Effector memory CD4-positive, alpha-beta T cell (primary cell): ENCODE measurements at places on chromosomes 3 and 15.

DNA sequence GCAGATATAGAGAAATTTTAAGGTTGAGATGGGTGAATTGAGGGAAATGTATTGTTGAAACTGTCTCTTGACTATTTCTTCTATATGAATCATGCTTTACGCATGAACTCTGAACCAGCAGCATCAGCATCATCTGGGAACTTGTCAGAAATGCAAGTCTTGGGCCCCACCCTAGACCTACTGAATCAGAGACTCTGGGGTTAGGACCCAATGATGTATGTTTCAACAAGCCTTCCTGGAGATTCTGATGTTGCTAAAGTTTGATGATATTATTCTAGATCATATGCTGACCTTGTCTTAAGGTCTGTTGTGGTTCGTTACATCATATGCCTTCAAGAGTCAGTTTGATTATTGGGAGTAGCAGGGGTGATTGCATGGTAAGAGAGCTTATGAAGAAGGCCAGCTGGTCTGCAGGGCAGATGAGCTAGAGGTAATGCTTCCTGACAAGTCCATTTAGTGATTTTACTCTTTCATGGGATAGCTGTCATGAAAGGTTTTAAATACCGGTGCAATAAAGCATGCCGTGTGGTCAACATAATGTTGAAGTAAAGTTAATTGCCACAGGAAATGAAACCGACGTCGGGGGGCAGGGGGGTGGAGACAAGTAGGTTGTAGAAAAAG lies 152.4 kb upstream of the MRPL3 start:
- no peak for DNase-seq

GRCh38 chr3:105518806-105519418 lies 152.2 kb downstream of the ALCAM start:
- DNase-seq = no peak

DNA sequence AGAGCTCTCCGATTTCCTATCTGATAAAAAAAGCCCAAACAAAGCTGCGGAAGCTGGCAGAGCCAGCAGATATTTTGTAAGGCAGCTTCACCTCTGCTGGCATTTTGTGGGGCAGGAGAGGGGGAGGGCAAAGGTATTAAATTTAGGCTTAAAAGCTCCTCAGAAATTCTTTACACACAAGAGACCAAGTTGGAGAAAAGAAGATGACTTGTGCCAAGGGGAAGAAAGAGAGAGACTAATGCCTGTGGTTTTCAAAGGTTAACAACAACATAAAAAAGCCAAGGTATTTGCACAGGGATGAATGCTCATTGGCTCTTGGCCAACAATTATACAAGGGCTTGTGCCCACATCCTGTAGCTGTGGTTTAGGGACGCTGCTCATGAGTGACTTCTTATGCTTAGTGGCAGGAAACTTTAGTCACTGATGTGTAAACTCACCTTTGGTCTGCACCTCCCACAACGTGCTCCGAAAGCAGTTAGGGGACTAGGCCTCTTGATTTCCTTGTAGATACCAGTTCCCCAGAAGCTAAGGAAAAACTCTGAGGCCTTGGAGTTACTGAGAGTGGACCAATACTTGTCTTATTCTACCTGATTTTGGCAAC lies 152.9 kb downstream of the TPRG1 start:
- peak; percentile 74 for DNase-seq

DNA sequence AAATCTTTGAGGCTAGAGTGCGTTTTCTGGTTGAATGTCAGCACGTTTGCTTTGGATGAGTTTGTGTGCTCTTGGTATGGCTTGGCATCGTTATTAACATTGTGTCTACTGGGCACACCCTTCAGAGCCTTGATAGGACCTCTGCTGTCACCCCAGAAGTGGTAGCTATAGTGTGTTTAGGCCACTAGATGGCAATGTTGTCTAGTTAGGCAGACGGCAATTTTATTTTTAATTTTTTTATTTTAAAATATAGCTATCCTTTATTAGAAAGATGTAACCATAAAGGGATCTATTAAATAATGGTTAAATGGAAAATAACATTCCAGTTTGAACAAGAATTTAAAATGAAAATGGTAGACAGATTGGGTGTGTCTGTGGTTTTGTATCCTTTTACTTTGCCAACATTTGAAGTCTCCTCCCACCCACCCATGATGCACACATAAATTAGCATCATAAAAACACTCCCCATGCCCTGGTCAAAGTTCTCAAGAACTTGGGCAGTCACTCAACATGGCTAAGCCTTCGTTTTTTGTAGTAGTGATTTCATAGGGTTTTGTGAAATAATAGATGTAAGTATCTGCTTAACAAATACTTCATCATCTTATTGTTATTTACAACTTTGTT lies 200.7 kb downstream of the KCNH8 start:
- no peak for DNase-seq

- no peak for DNase-seq
These were observed 66.5 kb upstream of the SH3GL3 start for GRCh38 chr15:83380682-83381081.

DNA sequence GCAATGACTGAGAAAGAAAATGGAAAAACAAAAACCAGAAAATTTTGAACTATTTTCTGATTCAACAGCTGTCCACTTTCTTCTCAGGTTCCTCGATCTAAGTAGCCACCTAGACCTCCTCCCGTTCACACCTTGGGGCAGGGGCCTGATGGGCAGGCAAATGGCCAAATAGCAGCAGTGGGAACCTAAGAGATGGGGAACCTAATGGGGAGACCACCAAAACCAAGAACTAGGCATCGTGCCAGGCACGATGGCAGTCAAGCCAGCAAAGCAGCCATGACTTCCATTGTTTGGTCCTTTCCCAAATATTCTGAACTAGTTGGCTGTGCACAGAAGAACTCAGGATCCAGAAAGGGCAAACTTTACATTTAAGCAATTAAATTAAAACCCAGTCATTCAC lies 57.1 kb downstream of the CAPN7 start:
- no peak for DNase-seq

DNA sequence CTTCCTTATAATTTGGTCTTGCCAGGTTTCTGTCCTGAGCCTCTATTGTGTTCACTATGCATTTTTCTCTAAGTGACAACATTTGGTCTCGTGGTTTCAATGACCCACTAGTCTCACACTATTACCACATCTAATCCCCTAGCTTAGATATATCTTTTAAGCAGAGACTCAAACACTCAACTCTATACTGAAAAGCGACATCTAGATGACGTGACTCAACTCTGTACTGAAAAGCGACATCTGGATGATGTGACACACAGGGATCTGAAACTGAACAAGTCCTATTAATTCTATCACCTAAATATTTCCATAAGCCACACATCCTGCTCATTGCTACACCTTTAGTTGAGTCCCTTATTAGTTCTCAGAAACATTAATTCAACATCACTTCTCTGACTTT lies 141.7 kb upstream of the MBNL1 start:
- DNase-seq = no peak

- DNase-seq = no peak
These were observed 20.1 kb downstream of the EID1 start for GRCh38 chr15:48898032-48898431.

DNA sequence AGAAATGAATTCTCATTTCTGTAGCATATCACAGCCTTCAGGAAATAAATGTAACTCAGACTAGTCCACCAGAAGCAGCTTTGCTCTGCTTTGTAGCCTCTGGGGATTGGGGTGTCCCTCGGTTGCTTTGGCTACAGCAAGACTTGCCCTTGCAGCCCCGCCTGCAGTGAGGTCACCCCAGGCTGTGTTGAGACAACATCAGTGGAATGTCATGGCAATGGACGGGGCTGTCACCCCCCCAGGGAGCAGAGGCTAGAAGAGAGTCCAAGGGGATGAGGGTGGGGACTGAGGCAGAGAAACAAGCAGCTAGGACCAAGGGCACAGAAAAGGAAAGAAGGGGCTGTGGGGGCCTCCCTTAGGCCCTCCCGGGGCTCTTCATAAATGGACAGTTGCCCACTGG lies 854 bp downstream of the CLEC3B start:
- no peak for DNase-seq

DNA sequence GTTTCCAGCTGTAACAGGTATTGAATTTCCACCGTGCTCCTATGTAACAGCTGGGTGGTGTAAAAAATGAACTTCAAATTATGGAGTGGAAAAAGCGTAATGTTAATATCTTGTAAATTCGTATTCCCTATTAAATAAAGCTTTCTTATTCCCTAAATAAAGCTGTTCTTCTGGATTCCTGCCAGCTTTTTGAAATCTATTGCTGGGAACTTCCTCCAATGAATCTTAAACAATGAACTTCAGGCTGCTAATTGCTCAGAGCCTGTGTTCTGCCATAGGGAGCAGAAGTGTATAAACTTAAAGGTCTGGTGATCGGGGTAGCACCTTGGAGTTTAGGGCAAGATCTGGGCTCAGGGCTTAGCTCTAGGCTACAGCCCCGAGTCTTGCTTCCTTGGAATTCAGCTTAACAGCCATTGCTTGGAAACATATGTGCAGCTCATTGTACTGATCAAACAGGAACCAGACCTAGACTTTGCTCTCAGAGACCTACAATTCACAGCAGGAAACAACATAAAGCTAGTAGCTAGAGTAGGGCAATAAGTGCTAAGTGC lies 1.4 kb downstream of the ARL14 start:
- no peak for DNase-seq

DNA sequence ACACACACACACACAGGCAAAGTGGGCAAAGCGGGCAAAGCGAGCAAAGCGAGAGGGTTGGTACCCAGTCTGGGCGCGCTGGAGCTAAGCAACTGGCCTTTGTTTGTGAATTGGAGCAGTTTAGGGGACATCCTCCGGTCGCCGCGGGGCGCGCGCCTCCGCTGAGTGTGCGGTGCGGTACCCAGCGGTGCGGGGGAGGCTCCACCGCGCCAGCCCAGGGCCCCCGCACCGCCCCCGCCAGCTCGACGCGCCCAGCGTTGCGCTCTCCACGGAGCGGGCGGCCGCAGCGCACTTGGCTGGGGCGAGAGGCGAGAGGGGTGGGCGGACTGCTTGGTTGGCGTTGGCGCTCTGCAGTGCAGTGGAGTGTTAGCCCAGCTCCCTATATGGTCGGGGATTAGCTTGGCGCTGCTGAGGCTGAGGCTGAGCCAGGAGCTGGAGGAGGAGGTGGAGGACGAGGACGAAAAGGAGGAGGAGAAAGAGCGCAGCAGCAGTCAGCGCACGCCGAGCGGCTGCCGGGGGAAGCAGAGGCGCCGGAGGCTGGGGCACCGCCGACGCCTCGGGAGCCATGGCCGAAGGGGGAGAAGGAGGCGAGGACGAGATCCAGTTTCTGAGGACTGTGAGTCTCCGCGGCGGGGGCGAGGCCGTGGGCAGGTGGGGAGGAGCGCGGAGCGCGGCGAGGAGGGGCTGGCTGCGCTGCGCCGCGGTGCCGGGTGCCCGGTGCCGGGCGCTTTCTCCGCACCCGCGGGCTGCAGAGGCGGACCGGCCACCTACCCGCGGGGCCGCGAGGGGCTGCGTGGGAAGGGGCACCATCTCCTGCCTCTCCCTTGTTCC lies at the start of gene RYR3:
Gene RYR3 (plus strand): TSS at position 487 of the 831 bp plus-strand sequence. CDS start 79 bp downstream, at position 566.
- no peak for DNase-seq

DNA sequence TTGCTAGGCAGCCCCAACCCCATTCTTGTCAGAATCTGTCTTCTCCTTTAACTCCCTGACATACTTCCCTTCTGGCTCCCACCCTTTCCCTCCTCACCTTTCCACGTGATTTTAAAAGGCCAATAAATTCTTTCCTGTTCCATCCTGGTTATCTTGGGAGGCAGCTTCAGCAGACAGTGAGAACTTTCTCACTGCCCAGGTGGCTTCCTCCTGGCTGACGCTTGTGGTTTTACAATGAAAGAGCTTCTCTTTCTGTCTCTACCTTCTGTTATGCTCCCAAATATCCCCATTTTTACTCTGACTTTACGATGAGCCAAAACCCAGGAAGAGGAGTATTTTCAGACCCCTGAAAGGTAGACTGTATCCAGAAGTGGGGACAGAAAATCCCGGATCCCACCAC lies 42.1 kb downstream of the GASK1A start:
- no peak for DNase-seq

GRCh38 chr3:44058022-44058867 lies 183.4 kb upstream of the TOPAZ1 start:
- no peak for DNase-seq

- DNase-seq = no peak
These were observed 107.7 kb upstream of the RPL32 start for GRCh38 chr3:12948891-12949711.

GRCh38 chr3:186277268-186277909 lies 84.6 kb downstream of the DGKG start:
- no peak for DNase-seq

DNA sequence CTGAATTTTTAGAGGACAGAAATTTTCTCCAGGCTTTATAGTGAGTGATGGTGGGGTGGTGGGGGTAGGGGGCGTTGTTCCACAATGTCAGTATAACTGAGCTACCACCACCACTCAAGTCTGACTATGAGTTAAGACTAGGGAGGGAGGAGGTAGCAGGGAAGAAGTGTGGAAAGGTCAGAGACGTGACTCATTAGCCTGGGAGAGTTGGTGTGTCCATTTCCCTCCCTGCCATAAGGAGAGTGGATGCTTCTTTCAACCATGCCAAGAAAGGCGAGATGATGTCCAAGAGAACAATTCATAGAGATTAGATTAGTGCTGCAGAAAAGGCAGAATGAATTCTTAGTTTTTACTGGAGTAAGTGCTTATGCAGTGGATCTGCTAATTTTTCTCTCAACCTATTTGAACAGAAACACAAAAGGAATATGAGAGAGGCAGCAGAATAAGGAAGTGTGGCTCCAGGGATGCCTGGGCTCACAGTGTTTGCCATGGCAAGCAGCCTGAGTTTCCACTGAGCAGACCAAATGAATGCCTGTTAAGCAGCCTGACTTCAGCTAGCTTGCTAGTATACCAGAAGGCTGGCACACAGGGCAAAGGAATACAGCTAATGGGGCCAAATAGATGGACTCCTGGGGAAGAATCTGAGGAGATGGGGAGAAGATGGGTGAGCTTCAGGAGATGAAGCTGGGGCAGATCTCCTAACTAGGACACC lies 708.9 kb downstream of the NTRK3 start:
- no peak for DNase-seq

- no peak for DNase-seq
These were observed 99.1 kb downstream of the SLC49A4 start for GRCh38 chr3:122893754-122894668.

DNA sequence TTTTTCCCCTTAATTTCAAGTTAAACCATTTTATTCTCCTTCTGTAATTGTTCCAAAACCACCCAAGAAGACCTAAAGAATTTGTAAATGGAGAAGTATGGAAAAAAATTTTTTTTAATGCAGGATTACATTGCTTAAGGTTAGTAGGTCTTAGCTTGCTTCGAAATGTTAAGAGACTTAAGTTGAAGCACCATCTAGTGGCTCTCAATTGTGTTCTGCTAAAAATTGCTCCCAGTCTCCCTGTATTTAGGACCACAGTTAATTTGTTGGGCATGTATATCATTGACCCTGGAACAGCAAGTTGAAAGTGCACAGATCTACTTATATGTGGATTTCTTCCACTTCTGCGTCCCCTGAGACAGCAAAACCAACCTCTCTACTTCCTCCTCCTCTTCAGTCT lies 32.4 kb downstream of the CD200R1L start:
- no peak for DNase-seq
